ENCODE measurements at places on chromosomes 2 and 18.

DNA sequence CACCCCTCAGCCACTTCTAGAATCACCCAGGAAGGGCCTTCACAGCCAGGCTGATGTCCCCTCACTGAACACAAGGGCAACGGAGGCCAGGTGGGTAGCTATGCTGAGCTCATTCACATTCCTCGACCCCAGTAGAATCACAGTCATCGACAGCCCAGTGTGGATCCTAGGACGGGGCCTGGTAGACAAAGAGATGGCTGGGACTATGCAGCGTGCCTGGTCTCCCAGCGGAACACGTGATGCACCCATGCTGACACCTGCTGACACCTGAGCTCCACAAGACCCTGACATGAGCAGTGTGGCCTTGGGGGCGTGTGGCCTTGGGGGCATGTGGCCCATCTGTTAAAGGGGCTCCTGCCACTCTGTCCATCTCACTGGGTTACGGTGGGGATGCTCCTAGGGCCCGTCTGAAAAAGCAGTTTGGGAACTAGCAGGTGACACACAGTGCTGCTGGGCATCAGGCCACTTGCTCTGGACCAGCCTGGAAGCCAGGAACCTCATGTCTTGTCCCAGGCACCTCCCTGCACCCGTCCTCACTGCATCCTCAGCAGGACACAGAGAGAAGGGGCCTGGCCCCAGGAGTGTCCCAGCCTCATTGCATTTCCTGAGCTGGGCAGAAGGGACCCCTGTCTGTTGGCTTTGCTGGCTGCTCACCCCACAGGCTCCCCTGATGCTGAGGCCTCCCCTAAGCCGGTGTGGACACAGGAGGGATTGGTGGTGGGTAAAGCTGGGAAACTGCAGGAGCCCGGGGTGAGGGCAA is 9.7 kb downstream of the ECEL1 start:
- DNase-seq = no peak

GRCh38 chr2:144322379-144322778 is 197.5 kb downstream of the ZEB2 start:
- DNase-seq = no peak

DNA sequence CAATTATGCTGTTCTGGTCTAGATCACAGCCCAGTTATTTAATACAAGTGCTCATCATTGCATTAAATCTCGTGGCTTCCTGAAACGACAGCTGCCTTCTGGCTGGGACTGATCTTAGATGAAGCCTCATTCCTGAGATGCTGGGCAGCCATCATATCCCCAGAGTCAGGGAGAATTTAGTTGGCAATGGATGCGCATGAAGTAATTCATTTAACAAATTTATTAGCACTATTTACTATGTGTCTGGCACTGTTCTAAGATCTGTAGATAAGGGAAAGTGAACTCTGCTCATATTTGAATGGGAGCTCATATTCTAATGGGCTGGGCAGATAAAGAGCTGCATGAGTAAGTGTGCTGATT is 244.7 kb downstream of the KCNS3 start:
- no peak for DNase-seq

DNA sequence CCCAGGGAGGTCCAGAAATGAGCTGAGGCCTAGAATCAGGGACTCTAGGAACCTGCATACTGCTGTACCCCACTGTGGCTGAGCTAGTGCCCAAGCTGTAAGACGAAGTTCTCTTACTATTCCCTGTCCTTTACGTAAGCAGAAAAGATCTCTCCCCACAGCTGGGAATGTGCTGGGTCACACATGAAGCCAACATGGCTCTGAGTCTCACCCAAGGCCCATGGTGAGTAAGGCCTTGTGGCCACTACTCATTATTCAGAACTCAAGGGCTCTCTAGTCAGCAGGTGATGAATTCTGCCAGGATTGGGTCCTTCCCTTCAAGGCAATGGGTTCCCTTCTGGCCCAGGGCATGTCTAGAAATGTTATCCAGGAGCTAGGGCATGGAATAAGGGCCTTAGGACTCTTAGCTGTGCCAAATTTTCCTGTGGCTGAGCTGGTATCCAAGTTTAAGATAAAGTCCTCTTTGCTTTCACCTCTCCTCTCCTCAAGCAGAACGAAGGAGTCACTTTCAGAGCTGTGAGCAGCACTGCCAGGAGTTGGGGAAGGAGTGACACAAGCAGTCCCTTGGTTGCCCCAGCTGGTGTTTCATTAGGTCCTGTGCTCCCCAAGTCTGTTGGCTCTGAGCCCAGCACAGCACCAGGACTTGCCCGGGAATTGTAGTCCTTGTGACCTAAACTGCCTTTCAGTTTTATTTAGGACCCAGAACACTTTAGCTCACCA is 707.6 kb downstream of the SLC4A3 start:
- DNase-seq = no peak

GRCh38 chr2:240687741-240688552 is 3.7 kb upstream of the AQP12A start:
- DNase-seq = no peak

DNA sequence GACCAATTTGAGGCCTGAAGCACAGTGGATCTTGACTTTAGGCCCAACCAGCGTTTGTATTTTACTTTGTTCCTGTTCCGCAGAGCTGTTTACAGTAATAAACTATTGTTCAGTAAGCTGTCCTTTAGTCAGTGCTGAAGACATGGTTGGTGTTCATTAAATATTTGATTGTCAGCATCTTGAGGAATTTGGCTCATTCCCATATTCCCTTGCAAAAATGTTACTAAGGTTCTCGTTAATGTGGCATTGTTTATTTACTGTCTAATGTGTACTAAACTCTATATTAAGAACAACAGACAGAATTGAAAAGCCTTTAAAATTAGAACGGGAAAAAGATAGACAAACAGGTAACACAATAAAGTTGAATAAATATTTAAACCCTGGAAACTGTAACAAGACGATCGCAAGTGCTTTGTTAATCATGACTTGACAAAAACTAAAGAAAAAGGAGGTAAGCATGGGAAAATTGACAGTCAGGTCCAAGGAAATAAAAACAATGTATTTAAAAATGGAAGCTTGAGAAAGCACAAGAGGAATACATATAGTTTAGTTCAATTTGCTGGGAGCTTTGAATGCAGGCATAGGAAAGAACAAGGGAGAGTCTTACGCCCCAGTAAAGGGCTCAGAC is 1060.8 kb upstream of the CRIM1 start:
- no peak for DNase-seq

- no peak for DNase-seq
Measured at GRCh38 chr2:227082286-227082685, 81.7 kb downstream of the COL4A4 start.

DNA sequence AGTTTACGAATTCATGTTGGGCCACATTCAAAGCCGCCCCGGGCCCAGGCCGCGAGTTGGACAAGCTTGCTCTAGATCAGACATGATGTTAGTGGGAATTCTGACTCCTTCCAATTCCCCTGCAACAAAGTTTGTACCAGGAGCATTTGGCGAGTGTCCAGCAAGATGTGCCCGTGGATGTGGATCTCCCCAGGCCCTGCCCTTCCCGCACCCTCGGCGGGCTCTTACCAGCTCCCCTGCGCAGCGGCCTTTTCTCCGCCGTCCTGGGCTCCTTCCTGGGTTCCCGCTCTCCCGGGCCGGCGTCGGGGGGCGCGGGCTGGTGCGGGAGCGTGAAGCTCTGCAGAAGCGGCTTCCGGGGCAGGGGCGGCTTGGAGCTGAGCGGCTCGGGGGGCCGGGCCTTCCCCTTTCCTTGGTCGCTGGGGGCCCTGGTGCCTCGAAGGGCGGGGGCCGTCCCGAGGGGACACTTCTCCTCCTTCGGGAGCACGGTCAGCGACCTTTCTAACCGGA is 90.8 kb upstream of the MGAT4A start:
- no peak for DNase-seq

DNA sequence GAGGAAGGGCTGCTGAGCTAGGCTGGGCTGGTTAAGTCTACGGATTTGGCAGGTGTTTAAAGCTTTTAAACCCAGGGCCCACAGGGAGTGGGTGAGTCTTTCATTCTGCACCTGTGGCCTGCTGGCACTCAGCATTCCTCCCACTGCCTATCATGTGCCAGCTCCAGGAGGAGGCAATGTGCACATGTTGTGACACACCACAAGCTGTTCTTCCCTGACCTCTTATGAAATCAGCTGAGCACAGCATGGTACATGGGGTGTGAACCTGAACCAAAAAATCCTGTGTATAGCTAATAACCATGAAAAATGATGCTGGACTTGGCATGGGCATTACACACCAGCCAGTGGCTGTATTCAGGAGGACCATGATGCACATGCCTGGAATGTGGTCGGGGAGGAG is 297.9 kb upstream of the MMADHC start:
- no peak for DNase-seq

DNA sequence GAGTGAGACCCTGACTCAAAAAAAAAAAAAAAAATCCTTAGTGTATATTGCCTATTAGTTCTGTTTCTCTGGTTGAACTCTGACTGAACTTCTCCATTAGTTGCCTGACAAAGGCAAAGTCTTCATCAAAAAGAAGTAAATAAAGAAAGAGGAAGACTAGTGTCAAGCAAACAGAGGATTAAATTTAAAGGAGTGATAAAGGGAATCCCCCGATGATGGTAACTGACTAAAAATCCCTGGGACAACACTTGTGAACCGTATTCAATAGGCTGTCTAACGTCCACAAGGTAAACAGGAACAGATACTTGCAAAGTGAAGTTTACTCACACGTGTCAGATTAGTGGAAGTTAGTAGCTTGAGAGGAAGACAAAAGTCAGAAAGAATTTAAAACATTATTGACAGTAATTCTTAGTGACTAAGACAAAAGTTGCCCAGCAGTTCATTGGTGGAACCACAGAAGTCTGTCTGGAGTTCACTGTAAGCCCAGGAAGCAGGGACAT is 26.2 kb upstream of the SPOPL start:
- DNase-seq = no peak

DNA sequence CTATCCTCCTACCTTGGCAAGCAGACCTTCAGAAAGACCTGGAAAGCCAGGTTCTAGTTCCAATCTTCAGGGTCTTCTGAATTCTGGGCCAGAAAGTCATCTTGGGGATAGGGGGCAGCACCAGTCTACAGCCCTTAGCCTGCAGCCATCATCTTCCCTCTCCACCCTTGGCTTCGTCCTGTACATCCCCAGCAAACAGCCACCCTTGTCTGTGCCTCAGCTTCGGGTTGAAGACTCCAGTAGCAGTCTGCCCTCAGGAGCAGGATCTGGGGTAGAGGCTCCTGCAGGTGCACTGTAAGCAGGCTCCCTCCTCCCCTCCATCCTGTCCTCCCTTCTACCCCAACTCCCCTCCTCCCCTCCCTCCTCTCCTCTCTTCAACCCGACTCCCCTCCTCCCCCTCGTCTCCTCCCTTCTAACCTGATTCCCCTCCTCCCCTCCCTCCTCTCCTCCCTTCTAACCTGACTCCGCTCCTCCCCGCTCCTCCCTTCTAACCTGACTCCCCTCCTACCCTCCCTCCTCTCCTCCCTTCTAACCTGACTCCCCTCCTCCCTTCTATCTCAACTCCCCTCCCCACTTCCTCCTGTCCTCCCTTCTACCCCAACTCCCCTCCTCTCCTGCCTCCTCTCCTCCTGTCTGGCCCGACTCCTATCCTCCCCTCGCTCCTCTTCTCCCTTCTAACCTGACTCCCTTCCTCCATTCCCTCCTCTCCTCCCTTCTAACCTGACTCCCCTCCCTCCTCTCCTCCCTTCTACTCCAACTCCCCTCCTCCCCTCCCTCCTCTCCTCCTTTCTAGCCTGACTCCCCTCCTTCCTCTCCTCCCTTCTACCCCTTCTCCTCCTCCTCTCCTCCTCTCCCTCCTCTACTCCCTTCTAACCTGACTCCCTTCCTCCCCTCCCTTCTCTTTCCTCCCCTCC is 90.1 kb upstream of the SMAD2 start:
- no peak for DNase-seq

DNA sequence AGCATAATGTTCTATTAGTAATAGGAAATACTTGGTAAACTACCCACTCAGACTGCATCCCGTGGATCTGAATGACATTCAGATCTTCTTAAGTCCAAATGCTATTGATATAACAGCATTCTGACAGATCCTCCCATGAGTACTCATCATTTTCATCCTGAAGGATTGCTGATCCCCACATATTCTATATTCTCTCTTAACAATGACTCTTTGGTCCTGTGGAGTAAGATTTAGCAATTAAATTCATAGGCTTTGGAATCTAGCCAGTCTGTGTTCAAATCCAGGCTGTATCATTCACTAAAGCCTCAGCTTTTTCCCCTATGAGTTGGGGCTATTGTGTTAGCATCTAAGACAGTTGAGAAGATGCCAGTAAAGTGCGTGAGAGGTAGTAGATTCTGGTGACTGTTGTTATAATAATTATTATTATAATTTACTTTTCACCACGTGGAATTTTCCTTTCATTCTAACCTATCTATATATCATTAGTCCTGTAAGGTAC is 591.3 kb upstream of the SYT4 start:
- no peak for DNase-seq

DNA sequence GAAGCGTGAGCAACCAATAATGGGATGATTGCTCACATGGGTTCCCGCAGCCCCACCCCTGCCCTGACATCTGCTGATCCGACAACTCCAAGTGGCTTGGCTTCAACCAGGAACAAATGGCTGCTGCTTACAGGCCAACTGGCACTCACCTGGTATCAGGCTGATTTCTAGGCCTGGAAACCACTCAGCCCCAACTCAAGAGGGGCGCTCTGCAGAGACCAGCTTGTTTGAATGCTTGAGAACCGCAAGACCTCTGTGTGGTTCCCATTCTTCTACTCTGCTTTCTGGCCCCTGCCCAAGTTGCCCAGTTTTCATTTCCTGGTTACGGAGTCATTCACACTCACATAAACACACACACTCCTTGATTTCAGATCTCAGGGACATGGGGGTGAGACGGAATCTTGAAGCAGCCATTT is 52.0 kb downstream of the TNP1 start:
- DNase-seq = no peak

DNA sequence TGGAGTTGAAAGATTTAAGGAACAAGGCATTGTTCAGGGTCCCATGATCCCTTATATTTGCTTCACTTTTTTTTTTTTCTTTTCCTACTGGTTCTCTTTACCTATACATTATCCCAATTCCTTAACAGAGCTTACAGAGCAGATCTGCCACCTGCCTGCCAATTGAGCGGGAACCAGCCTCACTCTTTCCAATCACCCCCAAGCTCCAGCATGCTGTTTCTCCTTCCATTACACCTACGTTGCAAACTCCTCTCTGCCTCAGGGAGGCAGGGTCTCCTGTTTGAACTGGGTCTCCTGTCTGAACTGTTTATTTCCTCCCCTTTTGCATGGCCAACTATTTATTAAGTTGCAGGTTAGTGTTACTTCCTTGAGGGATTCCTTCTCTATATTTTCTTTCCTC is 77.2 kb upstream of the SLC38A11 start:
- no peak for DNase-seq

DNA sequence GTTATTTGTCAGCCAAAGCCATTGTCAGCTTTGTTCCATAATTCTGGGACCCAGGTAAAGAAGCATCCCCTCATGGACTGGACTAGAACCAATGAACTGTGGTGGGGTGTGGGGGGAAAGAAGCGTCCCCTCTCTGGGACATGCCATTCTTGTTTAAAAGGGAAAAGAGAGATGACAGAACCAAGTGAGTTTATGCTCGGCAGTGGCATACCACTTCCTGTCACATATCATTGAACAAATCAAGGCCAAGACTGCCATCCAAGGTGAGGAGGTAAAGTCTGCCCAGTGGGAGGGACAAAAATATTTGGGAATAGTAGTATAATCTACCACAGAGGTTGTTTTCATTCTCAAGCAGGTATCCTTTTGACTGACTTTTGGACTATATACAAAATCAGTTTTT is 4.7 kb upstream of the GLS start:
- no peak for DNase-seq

GRCh38 chr2:237799060-237799428 is 465 bp downstream of the RBM44 start:
- no peak for DNase-seq

GRCh38 chr2:45422921-45423320 is 188.1 kb downstream of the SRBD1 start:
- no peak for DNase-seq

- no peak for DNase-seq
Measured at GRCh38 chr2:26587994-26588393, 53.2 kb downstream of the CIB4 start.

Measured in colonic mucosa (tissue), 4 donors.